Stimulated activated CD8-positive, alpha-beta memory T cell treated with anti-CD3 and anti-CD28 coated beads, Interleukin-15, amount 100 ng/mL, for 48 hours (primary cell): ENCODE measurements at places on chromosomes 2 and 18.

DNA sequence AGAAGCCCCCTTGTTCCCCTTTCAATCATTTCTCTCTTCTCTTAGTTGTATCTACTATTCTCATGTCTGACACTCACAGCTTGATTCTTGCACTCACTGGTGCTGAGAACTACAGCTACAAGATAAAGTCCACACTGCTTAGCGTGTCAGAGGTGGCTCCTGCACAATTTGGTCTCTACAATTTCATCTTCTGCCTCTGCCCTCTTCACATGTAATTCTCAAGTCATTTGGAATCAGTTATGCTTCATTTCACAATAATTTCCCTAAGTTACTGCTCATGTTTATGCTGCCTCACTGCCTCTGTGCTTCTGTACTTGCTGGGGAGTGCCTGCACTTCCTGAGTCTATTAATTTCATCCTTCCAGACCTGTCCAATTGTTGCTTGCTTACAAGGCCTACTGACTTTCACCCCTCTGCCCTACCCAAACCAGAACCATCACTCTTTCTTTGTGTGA lies 11.6 kb upstream of the NAB1 start:
- DNase-seq, result no peak

DNA sequence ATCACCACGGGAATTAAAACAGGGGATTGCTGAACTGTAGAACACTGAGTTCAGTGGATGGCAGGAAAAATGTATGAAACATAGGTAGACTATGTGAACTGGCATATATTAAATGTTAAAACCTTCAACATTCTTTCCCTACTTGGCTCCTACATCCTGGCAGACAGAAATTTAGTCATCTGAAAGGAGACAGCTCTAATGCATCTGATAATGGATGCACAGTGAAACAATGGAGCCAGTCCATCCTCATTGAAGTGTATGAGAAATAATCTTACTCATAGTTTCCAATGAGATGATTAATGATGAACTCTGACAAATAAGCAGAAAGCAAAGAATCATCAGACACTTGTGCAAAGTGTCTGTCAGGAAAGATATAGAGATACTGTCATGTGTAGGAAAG lies 1629.7 kb upstream of the TMEFF2 start:
- no peak for DNase-seq

DNA sequence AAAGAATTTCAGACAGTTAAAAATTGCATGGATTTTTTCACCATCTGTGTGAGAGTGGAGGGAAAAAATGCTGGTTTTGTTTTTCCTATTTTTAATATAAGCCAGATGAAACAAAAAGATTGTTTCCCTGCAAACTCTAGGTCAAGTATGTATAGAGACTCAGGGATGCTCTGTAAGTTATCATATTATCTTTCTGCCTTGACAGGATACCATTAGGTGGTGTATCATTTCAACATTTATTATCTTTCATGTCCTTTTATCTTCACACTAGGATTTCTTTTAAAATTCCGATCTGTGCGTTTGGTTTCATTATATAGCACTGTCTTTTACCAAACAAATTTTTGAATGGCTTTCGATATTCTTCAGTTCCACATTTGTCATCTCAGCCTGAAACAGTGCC lies 225.3 kb downstream of the EN1 start:
- DNase-seq, result no peak

GRCh38 chr2:53438100-53438499 lies 329.5 kb upstream of the CHAC2 start:
- no peak for DNase-seq

GRCh38 chr2:27798948-27799645 lies 27.6 kb downstream of the MRPL33 start:
- DNase-seq, result no peak

DNA sequence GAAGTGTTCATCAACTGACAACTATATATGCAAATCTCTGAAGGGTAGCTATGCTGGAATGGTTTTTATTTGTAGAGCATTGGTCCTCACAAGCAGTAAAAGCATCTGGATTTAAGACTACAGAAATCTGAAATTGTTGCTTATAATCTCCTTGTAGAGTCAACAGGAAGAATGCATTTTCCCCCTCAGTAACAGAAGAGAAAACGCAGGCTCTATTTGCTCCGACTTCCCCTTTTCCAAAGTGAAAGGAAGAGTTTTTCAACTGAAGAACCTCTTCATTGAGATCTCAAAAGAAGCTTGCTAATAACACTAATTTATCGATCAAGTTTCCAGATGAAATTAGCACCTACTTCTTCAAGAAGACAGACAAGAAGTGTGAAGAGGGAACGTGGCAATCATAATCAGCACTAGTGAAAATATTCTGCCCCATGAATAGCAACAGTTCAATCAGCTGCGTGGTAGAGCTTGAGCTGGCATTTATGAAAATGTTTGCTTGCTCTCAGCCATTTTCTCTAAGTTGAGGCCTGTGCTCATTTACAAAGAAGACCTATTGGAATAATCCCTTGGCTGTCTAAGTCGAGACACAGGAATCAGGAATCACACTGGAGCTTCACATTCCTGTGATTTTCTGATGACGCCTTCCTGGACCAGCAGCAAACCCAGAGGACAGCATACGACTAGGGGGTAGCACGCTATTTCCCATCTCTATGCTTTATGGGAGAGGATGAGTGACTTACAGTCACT lies 43.7 kb downstream of the TGIF1 start:
- DNase-seq, result no peak

GRCh38 chr18:43563780-43564179 lies 286.5 kb upstream of the SYT4 start:
- DNase-seq, result no peak

DNA sequence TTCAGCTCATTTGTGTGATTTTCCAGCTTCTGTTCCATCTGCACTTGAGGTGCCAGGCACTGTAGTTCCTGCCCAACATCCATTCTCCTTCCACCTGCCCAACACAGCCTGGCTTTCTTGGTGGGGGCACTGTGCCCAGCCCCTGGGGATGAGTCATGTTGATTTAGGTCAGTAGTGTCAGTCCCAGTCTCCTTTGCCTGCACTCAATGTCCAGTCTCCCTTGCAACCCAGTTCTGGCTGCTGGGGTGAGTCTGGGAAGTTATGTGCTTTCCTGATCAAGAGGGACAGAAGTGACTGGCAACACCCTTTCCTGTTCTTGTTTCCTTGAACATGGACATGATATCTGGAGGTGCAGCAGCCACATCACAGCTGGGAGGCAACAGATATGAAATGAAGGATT lies 1.5 kb upstream of the ASB18 start:
- DNase-seq, result no peak

DNA sequence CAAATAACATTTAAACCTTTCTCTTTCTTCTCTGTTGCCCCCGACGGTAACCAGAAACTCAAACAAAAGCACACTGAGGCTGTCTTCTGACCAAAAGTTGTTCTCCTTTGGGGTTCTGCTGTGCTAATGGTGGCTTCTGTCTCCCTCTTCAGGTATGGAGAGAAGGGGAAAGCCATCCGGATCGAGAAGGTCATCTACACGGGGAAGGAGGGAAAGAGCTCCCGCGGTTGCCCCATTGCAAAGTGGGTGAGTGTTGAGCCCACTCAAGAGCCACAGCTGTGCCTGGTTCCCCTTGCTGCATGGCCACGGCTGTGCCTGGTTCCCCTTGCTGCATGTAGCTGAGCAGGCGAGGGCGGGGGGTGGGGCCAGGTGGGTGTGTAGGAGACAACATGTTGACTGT lies 67.4 kb downstream of the BOLA3 start:
- DNase-seq, result no peak

- DNase-seq, result no peak
Observed at GRCh38 chr2:202765436-202765835, 106.1 kb downstream of the ICA1L start.

GRCh38 chr2:190815226-190815625 lies 65.4 kb upstream of the GLS start:
- no peak for DNase-seq

DNA sequence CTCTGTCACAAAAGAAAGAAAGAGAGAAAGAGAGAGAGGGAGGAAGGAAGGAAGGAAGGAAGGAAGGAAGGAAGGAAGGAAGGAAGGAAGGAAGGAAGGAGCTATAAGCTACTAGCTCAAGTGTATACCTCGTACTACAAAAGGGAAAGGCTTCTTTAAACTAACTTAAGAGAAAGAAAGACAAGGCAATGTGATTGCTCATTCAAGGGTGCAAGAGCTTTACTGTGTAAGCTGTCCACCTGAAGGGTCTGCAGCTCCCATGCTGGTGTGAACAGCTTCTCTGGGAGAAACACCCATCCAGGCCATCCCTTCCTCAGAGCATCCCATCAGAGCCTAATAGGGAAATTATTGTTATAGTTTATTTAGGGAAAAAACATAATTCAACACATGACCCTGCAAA lies 286.1 kb upstream of the ID2 start:
- no peak for DNase-seq

DNA sequence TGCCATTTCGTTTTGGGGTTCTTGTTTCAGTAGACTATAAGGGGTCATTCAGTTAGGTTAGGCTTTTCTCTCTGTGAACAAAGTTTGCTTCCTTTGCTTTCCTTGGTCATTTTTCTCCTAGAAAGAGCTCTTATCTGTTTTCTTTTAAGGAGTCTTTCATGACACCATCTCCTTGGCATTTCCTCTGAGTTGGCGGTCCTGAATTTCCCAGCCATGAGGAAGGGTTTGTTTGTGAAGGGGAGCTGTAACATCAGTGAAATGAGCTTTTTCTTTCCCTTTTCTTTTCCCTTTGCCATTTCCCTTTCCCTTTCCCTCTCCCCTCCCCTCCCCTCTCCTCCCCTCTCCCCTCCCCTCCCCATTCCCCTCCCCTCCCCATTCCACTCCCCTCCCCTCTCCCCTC lies 61.7 kb downstream of the MAP4K4 start:
- DNase-seq, result no peak

DNA sequence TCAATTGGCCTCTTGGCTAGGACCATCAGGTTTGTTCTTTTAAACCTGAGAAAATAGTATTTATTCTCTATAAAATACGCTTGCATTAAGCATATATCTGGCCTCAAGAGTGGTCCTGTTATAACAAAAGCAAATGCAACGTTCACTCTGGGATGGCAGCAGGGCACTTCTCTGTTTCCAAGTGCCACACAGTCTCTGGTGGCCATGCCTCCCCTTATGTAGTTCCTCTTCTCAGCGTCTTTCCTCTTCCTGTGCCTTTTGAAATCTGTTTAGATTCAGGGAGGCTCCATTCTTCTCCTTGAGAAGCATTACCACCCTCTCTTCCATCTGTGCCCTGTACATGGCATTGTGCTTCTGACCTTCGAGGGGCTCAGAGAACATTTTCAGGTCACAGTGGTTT lies 51.9 kb downstream of the TSHZ1 start:
- no peak for DNase-seq

DNA sequence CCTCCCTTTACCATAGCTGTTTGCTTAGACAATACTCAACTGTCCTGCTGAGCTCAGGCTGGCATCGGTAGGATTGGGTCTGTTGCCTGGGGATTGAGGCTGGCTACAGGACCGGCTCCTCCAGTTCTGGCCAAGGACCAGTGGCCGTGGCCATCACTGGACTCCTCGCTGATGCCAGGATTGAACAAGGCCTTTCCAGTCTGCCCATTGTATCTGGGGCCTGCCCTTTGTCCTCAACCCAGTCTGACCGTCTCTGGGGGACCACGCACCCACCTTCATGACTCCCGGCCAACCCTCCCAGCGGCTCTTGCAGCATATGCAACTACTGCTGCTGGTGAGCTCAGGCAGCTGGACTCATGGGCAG lies 28.7 kb downstream of the SH2D6 start:
- DNase-seq, result no peak

GRCh38 chr2:213167271-213167930 lies 16.0 kb upstream of the IKZF2 start:
- DNase-seq, result no peak

- no peak for DNase-seq
Observed at GRCh38 chr2:186683341-186683740, 10.5 kb upstream of the FAM171B start.

DNA sequence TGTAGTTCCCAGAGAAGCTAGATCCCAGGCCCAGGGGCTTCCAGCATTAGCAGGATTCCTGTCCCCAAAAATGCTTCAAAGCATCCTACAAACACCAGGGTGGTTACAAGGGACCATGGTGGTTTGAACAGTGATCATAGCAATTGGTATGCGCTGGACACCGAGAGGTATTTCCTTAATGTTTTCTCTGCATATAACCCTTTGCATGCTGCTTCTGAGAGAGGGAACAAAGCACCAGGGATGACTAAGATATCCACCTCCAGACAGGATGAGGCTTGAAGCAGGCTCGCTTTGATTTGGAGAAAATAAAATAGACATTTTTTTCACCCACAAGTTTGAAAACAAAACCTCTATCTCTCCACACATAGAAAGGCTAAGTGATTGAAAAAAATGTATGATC lies 50.5 kb upstream of the TSPYL6 start:
- no peak for DNase-seq

- no peak for DNase-seq
Observed at GRCh38 chr18:74625157-74625556, 27.5 kb downstream of the ZNF407 start.

DNA sequence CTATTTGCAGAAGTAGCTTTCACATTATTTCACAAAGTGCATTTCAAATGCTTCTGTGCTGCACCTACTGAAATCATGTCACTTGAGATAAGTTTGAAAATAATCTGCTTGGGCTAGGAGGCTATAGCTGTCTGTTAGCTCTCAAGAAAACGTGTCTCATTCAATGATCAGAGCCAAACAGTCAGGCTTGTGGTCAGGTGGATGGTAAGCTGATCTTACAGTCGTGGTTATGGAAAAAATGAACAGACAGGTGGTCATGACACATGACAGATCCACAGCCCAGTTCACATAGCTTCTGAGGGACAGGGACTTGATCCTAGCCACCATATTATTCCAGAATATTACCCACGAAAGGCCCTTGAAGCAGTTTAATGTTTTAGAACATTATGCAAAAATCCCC lies 26.5 kb upstream of the RFX8 start:
- DNase-seq, result no peak

DNA sequence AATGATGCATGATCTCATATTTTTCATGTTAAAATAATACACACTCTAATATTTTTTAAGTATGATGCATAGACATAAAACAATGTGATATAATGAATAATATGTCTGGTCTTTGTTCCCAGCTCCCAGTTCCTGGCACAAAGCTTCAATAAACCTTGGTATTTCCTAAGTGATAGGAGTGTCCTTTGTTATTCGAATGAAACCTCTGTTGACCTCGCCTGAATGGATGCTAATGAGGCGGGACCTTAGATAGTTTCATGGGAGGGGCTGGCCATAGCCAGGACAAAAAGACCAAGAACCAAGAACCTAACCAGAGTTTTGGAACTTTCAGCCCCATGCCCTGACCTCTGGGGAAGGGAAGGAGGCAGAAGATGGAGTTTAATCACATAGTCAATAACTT lies 257.7 kb upstream of the COPS8 start:
- DNase-seq, result no peak

GRCh38 chr2:223956300-223956699 lies 963 bp upstream of the MRPL44 start:
- DNase-seq, result no peak

DNA sequence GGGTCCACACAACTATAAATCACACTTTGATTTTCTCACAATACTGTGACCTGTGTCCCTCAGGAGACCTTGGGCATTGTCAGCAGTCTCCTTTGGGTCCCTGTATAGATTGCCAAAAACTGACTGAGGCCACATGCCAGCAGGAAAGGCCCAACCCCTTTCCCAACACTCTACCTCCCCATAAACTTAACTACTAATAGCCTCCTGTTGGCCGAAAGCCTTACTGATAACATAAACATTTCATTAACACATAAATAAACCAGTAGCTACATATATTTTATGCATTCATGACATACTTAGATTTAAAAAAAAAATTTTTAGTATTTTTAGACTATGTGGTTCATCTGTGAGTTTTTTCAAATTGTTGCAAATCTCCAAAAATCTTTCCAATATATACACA lies 153.5 kb downstream of the ARL4C start:
- DNase-seq, result no peak

- DNase-seq, result no peak
Observed at GRCh38 chr2:176514805-176515500, 245.7 kb downstream of the MTX2 start.

- no peak for DNase-seq
Observed at GRCh38 chr18:8286303-8286702, 322.9 kb upstream of the RAB12 start.
